ENCODE measurements at places on chromosomes 4 and X. TPM values are rescaled to one million over a fixed set of nuclear protein-coding genes. Genes with fewer than 3 reads are reported as not detected.

The DGAT2L6 gene
- not detected for total RNA-seq

The RHOXF1 gene
- total RNA-seq = not detected

The OSTC gene
- total RNA-seq = 245 TPM

The MAGEA9B gene
- total RNA-seq = not detected

The LEF1 gene
- 0.28 TPM for total RNA-seq

The CORIN gene
- 0.23 TPM for total RNA-seq

The INTU gene
- total RNA-seq = 24.3 TPM

The SAGE1 gene
- total RNA-seq = not detected

The ASB12 gene
- total RNA-seq = not detected

The MTNR1A gene
- 0.23 TPM for total RNA-seq

The MAGEA2 gene
- total RNA-seq = not detected

The TMA16 gene
- total RNA-seq = 33.3 TPM

The FTSJ1 gene
- total RNA-seq = 61.4 TPM

The PASD1 gene
- not detected for total RNA-seq

The PLAC1 gene
- 1.2 TPM for total RNA-seq

The IL15 gene
- 8.3 TPM for total RNA-seq

The CLDN22 gene
- total RNA-seq = not detected
